T-helper 1 cell (primary cell): ENCODE measurements at places on chromosomes 11 and 22.
A peak's percentile ranks its signal among the peaks of the same experiment; 100 is the strongest.

GRCh38 chr22:23772315-23772648 lies 367 bp upstream of the MMP11 start:
- no peak for DNase-seq

DNA sequence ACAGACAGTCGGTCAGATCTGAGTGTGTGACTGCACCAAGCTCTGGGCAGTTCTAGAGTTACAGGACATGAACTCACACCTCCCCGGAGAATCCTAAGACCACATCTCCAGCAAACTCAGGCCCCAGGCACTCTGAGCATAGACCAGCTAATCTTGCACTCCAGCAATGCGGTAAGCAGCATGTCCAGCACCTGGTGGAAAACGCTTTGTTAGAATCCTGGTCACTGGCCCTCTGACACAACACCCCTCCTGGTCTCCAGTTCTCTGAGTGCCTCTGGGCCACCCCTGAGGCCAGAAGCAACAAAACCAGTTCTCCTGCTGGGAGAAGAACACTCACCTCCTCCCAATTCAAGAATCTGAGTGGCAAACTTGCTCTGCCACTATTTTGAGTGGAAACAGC lies 82.7 kb upstream of the TMEM45B start:
- no peak for DNase-seq

- DNase-seq = no peak
Observed at GRCh38 chr11:109756951-109757350, 335.0 kb downstream of the C11orf87 start.

DNA sequence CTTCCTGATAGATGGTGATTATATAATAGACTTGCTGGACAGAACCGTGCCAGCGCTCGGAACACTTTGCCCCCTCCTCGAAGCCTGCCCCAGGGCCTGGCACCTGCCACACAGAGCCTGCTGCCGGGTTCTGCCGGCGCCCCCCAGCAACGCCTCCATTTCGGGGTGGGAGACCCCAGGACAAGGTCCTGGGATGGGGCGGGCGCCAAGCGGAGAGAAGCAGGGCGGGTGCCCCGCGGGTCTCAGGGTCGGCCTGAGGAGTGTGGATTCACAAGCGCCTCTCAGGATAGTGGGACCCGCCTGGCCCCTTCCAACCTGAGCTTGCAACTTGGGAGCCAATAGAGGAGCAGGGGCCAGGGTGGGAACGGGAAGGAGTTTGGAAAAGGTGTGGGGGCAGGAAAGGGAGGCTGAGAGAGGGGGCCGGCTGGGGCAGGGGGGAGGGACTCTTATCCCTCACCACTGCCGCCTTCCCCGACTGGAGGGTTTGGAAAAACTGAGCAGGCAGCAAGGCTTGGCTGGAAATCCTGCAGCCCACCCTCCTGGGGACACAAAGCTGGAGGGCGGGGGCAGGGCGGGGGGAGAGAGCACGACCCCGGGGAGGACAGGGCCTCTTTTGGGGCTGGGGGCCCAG lies 3.3 kb upstream of the BCL9L start:
- peak; percentile 46 for DNase-seq

DNA sequence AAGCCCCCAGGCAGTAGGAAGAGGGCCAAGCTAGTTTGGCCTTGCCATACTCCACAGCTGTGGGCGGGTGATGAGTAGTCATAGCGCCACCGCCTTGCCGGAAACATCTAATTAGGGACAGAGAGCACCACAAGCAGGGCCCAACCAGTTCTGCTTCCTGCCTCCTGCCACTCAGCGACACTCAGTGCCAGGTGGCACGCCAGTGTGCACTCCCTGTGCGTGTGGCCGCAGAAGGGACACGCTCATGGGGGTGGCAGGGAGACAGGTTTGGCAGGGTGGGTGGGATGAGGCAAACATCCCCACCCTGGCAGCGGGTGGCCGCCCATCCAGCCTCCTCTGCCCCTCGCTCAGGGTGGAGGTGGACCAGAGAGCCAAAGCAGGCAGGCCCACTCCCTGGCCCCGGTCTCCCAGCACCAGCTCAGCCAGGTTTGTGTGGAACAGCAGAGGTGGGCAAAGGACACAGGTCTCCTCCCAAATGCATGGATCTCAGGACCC lies 4.9 kb downstream of the OVOL1 start:
- no peak for DNase-seq

GRCh38 chr11:66112601-66113499 lies 42.8 kb downstream of the PACS1 start:
- no peak for DNase-seq

- DNase-seq = no peak
Observed at GRCh38 chr22:46481386-46481785, 56.0 kb downstream of the CELSR1 start.

DNA sequence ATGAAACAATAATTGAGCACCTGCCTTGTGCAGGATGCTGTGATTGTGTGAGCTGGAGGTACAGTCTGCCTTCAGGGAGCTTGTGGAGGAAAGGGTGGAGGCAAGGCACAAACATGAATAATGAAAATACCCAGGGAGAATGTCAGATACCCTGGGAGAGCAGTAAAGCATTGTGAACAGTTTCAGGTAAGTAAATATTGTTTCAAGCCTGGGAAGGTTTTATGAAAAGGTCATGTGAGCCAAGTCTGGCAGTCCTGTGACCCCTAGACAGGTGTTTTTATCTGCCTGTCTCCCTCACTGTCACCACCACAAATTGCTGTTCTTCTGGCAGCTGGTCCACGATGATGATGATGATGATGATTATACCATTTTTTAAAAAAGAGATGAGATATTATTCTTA lies 32.0 kb downstream of the SPECC1L start:
- DNase-seq = no peak
